ENCODE measurements at places on chromosomes 16 and 17. TPM values are rescaled to one million over a fixed set of nuclear protein-coding genes. Genes with fewer than 3 reads are reported as not detected.
A peak's percentile ranks its signal among the peaks of the same experiment; 100 is the strongest.

- peak; percentile 76 for DNase-seq
Observed at GRCh38 chr17:16353317-16354174, at the start of gene CENPV. Gene CENPV, minus strand, starts transcription at chr17:16353469. Its CDS starts 33 bp downstream, at chr17:16353436.

- peak; percentile 38 for DNase-seq
Observed at GRCh38 chr17:39026980-39027451, 59.8 kb upstream of the FBXO47 start.

GRCh38 chr16:3536271-3536731 lies 35.5 kb downstream of the CLUAP1 start:
- DNase-seq: no peak

GRCh38 chr16:35192993-35193392 lies 1733.6 kb downstream of the TP53TG3F start:
- no peak for DNase-seq

GRCh38 chr17:75404223-75404730 lies 1.2 kb downstream of the GRB2 start:
- peak; percentile 74 for DNase-seq

- DNase-seq: no peak
Observed at GRCh38 chr16:65218348-65218747, 96.5 kb upstream of the CDH11 start.

Gene COL1A1
- total RNA-seq: 10.1 TPM

Gene HCRT
- not detected for total RNA-seq

All from glutamatergic neuron (in vitro differentiated cells).